ENCODE measurements at places on chromosomes 3 and 15.
A peak's percentile ranks its signal among the peaks of the same experiment; 100 is the strongest.

GRCh38 chr3:66073464-66074141 is 34.9 kb upstream of the MAGI1 start:
- no peak for DNase-seq

DNA sequence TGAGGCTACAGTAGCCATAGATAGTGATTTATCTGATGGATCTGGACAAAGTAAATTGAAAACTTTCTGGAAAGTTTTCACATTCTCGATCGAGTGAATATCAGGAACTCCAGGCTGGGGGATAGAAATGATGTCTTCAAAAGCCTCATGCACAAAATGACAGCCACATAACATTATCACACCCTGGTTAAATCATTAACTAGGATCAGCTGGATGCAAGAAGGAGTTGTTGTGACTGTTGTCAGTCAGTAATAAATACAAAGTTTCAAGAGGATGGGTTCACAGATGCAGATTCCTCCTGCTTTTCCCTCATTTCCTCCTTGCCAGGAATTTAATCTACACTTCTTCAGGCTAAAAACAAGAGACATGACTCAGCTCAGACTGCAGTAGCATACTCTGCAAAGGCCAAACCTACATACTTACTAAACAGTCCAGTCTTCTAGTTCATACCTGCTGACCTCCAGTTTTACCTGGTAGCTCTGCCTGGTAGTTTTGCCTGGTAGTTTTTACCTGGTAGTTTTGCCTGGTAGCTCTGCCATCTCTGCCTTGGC is 40.9 kb downstream of the C2CD4A start:
- DNase-seq = no peak

DNA sequence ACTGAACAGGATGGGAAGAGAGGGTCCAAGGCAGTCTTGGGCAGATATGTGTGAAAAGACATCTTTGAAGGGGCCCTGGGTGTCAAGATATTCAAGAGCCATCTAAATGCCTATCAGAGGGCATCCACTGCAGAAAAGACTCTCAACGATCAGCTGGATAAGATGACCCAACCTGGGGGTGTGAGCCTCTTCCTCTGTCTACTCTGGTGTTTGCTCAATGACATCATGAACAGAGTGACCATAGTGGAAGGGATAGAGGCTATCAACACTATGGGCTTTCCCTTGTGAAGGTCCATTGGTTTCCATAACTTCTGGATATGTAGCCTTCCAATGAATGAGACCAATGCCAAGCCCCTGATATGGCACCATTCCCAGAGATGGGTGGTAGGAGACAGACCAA is 42.1 kb downstream of the FAH start:
- DNase-seq = no peak

GRCh38 chr3:17571686-17572085 is 170.7 kb downstream of the TBC1D5 start:
- DNase-seq = no peak

DNA sequence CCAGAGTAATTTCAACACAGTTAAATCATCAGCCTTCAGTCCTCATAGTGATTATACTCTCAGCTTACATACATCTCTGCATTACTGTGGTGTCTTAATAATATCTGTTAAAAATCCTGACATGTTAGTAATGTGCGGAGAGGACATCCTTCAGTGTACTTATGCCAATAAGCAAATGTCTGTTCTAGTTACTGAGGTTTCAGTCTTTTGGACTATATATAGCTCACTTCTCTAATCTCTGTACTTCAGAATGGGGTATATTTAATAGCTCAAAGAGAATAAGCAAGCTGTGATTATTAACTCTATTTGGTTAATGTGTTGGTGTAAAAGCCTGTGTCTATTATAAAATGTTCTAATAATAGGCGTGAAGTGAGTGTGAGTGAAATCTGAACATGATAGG is 28.9 kb upstream of the OSTN start:
- DNase-seq = no peak

DNA sequence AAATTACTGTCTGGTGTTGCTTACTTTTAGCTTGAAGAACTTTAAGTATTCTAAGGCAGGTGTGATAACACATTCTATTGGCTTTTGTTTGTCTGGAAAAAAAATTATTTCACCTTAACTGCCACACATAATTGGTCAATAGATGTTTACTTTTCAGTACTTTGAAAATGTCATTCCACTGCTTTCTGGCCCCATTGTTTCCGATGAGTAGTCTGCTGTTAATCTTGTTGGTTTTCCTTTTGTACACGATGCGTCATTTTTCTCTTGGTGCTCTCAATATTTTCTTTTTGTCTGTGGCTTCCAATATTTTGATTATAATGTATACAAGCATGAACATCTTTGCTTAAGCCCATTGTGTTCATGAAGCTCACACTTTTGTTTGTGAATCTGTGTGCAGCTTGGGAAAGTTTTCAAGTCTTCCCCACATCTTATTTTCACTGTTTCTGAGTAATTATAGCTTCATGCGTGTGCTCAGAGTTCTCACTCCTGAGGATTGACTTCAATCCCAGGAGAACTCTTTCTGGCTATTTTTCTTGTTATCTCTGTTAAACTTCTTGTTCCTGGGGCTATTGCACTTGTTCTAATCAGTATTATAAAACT is 664.7 kb downstream of the IGSF11 start:
- DNase-seq = no peak

DNA sequence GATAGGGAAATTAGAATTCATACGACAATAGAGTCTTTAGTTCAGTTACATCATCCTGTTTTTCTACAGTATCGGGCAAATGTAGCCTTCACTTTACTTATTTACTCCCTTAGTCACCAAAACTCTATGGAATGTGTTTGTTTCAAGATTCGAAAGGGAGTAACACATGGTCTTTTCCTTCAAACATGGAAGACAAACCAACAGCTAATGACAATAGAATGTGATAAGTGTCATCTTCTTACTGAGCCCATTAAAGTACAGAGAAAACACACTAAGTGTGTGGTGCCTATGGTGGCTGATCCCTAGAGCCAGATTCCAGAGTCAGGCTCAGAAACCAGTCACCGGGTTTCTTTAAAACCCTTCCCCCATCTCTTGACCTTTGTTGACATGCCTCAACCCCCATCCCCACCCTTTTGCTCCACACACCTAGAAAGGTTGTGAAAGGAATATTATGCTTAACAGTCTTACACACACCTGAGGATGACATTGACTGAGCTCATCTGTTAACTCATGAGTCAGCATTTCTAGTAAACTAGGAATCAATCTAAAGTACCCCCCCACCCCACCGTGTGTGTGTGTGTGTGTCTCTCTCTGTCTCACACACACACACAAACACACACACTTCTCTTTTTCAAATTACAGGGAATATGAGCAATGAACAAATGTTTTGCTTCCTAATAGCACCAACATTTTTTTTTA is 549.6 kb upstream of the CCDC54 start:
- no peak for DNase-seq

- DNase-seq = no peak
These were observed 18.9 kb downstream of the SH3BP5 start for GRCh38 chr3:15313461-15313860.

DNA sequence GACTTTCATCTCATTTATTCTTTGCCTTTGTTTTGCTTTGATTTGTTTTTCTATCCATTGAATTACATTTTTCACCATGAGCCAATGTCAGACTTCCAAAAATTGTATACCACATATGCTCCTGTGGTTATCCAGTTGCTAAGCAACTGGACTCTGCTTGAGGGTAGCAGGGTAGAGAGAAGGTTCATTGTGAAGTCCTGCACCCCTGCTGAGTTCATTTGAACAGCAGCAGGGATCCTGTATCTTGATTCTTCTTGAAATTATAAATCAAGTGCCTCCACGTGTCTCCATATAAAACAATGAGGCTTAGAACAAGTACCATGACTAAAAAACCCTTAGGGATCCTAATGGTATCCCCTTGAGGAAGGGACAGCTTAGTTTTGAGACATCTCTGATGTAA is 449.3 kb downstream of the ROBO2 start:
- no peak for DNase-seq

DNA sequence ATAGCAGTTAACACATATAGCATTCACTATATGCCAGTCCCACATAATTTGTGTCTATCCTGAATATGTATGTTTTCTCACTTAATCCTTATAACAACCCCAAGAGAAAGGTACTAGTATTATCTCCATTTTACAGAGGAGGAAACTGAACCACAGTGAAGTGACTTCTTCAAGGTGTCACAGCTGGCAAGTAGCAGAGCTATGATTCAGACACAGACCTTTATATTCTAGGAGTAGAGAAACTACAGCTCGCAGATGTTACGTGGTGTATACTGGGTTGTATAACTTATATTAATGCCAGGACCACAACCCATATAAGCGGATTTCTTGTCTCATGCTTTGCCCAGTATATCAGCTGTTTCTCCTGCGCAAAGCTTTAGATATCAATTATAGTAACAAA is 29.5 kb upstream of the ICE2 start:
- DNase-seq = no peak

- no peak for DNase-seq
These were observed 122.3 kb downstream of the RSL24D1 start for GRCh38 chr15:55074431-55074830.

GRCh38 chr15:38563723-38564519 is 693 bp downstream of the RASGRP1 start:
- DNase-seq = peak; percentile 76

- DNase-seq = no peak
These were observed 93.7 kb downstream of the MCTP2 start for GRCh38 chr15:94324835-94325767.

- DNase-seq = no peak
These were observed 4.4 kb downstream of the SCN5A start for GRCh38 chr3:38645076-38645475.

DNA sequence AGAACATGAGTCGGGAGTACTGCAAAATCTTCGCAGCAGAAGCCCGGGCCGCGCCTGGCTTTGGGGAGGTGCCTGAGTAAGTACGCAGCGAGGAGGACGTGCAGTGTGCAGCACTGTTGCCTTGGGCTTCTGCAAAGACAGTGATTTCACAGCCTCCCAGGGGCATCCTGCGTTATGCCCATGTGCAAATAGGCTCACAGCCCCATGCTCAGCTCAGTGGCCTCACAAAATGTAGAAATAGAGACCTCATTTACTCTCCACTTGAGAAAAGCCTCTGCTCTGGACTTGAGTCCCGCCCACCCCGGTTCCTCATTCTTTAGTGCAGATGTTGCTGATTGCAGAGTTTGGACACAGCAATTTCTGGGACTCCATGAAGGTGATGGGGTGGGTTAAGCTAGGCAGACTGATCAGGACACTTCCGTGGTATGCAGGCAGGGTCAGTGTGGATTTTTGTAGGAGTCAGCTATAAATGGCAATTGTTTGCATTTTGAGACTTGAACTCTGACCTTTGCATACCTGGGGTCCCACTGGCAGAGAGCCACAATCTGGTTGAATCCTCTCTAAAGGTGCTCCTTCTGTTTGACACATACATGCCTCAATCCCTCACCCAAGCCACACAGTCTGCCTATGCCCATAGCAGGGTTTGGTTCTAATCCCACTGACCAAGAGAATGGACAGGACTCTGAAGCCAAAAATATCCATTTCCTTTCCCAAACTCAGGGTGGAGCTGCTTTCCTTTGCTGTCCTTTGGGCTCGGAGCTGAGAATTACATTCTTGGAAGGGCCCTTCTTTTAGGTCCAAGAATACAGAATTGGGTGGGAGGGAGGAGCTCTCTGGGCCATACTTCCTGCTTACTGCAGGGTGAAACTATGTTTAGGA is 20.7 kb upstream of the SLC28A1 start:
- no peak for DNase-seq

DNA sequence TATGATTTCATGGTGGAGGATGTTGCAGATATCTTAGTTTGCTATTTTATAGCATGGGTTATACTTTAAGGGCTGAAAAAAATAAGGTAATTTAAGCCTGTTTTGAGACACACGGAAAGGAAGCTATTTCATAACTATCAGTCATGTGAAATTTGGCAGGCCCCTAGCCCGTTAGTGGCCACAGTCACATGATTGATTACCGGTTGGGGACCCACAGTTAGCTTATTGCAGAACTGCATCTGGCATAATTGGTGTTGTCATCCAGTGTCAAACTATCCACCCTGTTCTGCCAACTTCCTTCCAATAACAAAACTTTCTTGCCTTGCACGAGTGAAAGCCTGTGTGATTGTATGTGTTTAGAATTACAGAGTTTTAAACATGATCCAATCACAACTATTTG is 35.2 kb downstream of the FNDC3B start:
- DNase-seq = no peak

DNA sequence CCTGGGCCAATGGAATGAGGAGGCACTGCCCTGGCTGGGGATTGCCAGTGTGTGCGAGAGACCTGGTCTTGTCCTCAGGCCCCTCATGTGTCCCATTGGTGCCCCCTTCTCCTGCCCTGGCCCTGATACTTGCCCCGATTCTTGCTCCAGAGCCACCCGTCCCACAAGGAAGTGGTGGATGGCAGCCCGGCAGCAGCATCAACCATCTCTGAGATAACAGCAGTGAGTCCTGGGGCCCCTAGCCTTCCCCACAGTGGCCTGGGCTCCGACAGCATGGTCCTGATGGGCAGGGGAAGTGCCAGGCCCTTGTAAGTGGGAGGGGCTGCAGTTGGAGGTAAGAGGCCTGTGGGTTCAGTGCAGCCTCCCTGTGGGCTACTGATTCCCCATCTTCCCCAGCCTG is 15.4 kb downstream of the VILL start:
- no peak for DNase-seq

GRCh38 chr3:152857082-152857481 is 22.2 kb downstream of the P2RY1 start:
- DNase-seq = no peak

GRCh38 chr3:15339786-15340215 is 7.4 kb upstream of the SH3BP5 start:
- no peak for DNase-seq
